Activated naive CD8-positive, alpha-beta T cell treated with anti-CD3 and anti-CD28 coated beads, Interleukin-2, amount 10 ng/mL, durations not matched to agents 7 days and 5 days (primary cell): ENCODE measurements at places on chromosomes 7 and 10. TPM values are rescaled to one million over a fixed set of nuclear protein-coding genes. Genes with fewer than 3 reads are reported as not detected.

The NCF1 gene
- 4.4 TPM for total RNA-seq

The LOXL4 gene
- not detected for total RNA-seq

DNA sequence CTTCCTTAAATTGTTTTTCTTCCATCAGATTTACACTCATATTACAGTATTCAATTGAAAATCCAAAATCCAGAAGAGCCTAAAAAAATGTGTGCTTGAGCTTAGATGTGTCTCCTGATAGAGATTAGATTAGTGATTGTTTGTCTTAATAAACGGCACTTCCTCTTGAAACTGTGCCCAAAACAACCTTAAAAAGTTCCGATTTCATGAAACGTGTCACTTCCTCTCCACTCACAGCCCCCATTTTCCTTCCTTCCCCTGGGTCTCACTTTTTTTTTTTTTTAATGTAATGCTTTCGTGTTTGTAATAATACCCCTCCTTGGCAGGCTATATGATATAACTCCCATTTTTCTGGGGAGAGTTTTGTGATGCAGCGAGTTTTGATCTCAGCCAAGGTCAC is 114.8 kb upstream of the ADO start:
- H3K4me1 ChIP-seq, result peaks cover 19% of the 10 kb centered on the region
- no peaks in the 10 kb centered on the region for H3K27me3 ChIP-seq
- H3K4me3 ChIP-seq, result peak overlapping the region; percentile 1
- H3K27ac ChIP-seq, result peak overlapping the region; percentile 9
- no peak for DNase-seq

DNA sequence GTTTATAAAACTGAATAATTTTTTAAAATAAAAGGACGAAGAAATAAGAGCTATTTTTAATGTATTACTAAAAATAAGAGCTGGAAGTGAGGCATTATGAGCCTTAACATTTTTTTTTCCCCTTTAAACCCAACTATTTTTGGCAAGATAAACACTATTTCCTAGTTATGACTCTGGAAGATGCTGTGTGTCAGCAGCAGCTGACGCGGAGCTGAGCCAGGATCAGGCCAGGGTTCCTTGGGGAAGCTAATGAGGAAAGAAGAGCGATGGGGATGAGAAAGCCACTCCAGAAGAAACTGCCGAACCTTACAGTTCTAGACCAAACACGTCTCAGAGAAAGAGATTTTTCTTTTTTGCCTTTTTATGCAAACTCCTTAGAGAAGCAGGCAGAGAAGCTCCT is 85.9 kb downstream of the USP6NL start:
- no peak overlapping the region for H3K4me3 ChIP-seq
- H3K36me3 ChIP-seq, result peaks cover 5% of the 10 kb centered on the region
- no peaks in the 10 kb centered on the region for H3K27me3 ChIP-seq
- no peak overlapping the region for H3K27ac ChIP-seq
- DNase-seq, result no peak

GRCh38 chr10:33295851-33296250 is 38.6 kb downstream of the NRP1 start:
- no peaks in the 10 kb centered on the region for H3K36me3 ChIP-seq
- no peak overlapping the region for H3K4me3 ChIP-seq
- no peak overlapping the region for H3K27ac ChIP-seq
- no peak for DNase-seq
